ENCODE measurements at places on chromosomes 7 and 10.

- DNase-seq, result peak; percentile 63
Observed at GRCh38 chr7:5665094-5666025, 116.1 kb downstream of the RNF216 start.

GRCh38 chr7:116403265-116403664 is 96.3 kb upstream of the CAV2 start:
- DNase-seq, result no peak

GRCh38 chr7:16874066-16874465 is 7.7 kb downstream of the AGR3 start:
- no peak for DNase-seq

- DNase-seq, result no peak
Observed at GRCh38 chr7:91352091-91352490, 87.9 kb downstream of the FZD1 start.

- DNase-seq, result no peak
Observed at GRCh38 chr7:123348690-123349089, 148.9 kb upstream of the SLC13A1 start.

DNA sequence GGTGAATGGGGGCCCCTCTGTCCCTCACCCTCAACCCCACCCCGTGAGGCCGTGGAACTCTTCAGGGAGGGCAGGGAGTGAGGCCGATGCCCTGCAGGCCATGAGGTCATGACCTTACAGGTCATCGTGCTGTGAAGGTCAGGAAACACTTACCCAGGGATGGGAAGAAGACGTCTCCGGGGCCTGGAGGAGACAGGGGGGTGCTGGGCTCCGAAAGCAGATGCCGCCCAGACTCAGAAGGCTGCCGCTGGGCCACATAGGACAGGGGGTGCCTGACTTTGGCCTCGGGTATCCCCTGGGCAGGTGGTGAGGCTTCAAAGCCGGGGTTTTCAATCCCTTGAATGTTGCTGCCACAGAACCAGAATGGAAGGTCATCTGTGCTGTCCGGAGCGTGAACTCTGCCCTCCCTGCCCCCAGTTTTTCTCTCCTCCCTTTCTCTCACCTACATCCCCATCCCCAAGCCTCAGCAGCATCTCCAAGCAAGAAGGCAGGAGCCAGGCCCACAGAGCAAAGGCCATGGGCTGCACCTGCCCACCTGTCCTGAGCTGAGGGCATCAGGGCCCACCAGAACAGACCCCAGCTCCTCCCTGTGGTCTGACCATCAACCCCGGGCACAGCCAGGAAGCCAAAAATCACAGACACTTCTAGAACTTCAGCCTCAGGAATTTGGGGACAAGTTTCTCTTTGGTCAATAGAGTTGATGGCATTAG is 21.6 kb downstream of the VSIR start:
- DNase-seq, result no peak

DNA sequence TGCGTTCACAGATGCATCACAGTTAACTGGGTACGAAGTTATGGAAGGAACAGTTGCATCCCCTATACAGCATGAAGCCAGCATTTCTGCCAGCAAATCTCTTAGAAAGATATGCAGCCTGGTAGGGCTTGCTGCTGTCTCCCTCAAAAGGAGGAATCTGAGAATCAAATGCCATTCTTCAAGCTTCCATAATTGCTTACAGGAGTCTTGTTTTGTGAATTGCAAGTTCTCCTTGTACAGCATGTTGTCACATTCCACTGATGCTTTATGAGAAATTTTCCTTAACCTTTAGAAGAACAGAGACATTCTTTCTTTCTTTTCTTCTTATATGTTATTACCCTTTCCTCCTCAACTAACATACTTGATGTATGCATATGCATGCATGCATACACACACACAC is 134.6 kb downstream of the CHRM2 start:
- no peak for DNase-seq

- DNase-seq, result no peak
Observed at GRCh38 chr10:46992803-46993561, 81.8 kb downstream of the PTPN20 start.

GRCh38 chr7:13447637-13448036 is 541.8 kb downstream of the ETV1 start:
- no peak for DNase-seq

GRCh38 chr10:101043363-101043707 is 12.3 kb downstream of the SFXN3 start:
- DNase-seq, result no peak

DNA sequence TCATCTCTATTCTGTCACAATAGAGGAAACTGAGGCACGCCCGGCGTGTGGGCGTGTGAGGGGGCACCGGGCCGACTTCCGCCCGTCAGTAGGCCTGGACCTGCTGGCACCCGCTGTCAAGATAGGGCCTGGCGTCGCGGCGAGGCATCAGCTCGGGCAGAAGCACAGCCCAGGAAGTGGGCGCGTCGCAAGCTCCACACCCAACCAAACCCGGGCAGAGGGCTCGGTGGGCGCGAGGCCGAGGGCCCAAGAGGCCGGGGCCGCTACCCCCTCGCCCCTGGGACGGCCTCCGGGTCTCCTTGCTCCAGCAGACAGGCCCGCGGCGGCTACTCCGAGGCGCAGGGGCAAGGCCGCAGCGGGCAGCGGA is 91.2 kb downstream of the SPAG6 start:
- DNase-seq, result no peak

DNA sequence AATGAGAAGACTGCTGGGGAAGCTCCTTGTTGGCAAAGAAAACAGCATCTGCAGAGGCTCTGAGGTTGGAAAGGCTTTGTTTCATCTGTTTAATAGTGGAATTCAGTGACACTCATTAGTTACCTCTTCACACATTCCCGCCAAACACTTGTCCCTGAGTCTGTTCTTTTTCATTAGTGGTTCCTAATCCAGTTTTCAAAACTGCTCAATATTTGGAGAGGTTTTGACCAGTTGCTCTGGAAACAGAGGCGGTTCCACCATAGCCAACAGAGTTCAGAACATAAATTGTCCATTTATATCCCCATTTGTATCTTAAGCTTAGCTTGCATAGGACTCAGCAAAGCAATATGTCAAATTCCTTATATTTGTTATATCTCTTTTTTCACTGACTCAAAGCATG is 754.6 kb downstream of the AUTS2 start:
- no peak for DNase-seq

- DNase-seq, result no peak
Observed at GRCh38 chr10:36748128-36748871, 377.1 kb upstream of the ANKRD30A start.

GRCh38 chr7:96993980-96994379 is 11.4 kb upstream of the DLX6 start:
- DNase-seq, result no peak

GRCh38 chr10:131946321-131946751 is 35.4 kb downstream of the BNIP3 start:
- no peak for DNase-seq

DNA sequence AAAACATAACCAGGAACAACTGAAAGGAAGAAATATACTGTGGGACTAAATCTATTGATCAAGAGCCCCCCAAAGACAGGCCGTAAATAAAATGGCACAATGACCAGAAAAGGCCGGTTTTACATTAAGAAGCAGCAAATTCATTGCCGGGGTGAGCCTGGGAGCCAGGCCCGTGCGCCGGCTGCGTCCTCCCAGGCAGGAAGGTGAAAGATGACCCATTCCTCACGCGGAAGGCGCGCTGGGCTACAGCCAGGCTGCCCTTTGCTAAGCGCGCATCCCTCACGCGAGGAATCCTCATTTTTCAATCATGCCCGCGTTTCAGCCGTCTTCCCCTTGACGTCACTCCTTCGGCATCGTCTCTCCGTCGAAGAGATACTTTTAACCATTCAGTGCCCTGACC is 47.6 kb upstream of the MGMT start:
- no peak for DNase-seq

DNA sequence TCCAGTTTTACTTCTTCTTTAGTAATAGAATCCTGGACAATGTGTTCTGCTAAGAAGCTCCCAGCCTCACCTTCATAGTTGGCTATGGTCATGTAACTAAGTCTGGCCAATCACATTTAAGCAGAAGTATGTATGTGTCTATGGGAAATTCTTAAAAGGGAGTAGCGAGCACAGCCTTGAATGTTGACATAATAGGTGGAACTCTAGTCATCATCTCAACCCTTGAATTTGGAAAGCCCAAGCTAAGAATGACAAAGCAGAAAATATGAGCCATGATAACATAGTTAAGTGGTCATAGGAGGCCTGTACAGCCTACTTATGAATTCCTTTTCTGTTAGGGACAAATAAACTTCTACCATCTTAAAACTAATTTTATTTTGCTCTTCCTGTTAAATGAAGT is 134.1 kb downstream of the MAGI2 start:
- no peak for DNase-seq

GRCh38 chr10:24551161-24551560 is 172.5 kb downstream of the ARHGAP21 start:
- DNase-seq, result no peak

DNA sequence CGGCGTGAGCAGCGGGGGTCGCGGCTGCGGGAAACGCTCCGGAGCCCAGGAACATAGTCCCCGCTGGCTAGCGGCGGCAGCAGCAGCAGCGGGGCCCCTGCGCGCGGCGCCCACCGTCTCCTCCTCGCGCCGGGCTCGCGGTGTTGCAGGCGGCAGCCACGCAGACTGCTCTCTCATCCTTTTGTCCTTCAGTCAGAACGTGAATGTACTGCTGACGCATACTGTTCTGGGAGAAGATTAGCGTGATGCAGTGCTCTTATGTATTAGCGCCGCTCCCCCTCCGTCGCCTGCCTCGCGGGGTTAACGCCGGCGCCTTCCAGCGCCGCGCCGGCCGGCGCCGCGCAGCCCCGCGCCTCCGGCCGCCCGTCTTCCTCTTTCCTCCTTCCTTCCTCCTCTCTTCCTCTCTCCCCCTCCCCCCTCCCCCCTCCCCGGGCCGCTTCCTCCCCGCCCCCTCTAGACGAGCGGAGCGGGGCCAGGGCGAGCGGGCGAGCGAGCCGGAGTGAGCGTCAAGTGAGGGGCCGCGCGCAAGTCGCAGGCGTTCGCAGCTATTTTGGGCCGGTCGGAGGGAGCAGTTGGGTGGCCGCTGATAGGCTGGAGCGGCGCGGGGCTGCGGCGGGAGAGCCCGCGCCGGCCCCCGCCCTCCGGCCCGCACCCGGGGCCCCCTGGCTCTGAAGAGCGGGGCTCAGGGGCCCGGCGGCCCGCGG is 816 bp upstream of the LRRC4 start:
- peak; percentile 23 for DNase-seq

Data from DMS153 (cell line).